ENCODE measurements at places on chromosomes 4 and X. TPM values are rescaled to one million over a fixed set of nuclear protein-coding genes. Genes with fewer than 3 reads are reported as not detected.

CPE gene
- total RNA-seq, result 26.5 TPM

ART3 gene
- 142 TPM for total RNA-seq

RRAGB gene
- total RNA-seq, result 8.8 TPM

DNA sequence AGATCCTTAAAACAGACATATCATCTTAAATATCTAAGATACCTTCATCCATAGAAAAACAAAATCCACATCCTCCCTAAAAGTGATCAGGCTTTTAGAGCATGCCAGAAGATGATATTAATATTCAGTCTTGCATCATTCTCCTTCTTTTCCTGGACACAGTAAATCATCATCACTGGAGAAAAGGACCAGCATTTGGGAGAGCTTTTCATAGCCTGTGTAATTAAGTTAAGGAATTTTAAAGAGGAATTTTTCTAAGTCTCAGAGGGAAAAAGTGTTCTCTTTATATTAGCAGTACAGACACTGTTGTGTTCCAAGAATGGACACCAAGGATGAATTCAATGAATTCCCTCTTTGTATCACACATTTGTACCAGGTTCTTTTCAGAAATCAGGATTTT is 696 bp downstream of the SCRG1 start:
- DNase-seq, result no peak

DNA sequence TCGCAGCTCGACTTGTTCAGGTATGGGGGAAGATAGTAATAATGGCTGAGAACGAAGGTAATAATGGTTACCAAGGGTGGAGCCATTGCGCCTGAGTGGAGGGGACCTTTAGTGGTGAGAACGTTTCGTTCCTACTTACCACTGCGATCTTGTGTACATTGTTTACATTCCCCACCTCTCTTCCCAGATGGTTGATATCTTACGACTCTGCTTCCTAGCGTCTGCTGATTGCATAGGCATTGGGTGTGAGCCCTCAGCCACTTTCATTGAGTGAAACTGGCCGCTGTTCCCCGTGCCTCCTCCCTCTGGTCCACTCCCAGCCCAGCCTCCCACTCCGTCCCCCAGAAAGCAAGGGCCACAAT is 850 bp downstream of the IGBP1 start:
- DNase-seq, result no peak

GRCh38 chr4:164087733-164088132 is 593.2 kb downstream of the TMA16 start:
- no peak for DNase-seq

GRCh38 chr4:100517864-100518341 is at the start of gene EMCN:
Gene EMCN (minus strand): TSS chr4:100518022. CDS start chr4:100517914, 108 bp downstream.
- DNase-seq, result no peak

- no peak for DNase-seq
Observed at GRCh38 chrX:129227366-129227765, 295.9 kb downstream of the SMARCA1 start.
